ENCODE measurements at places on chromosomes 7 and 10.

GRCh38 chr7:134696261-134696660, 49.6 kb downstream of the BPGM start:
- DNase-seq, result no peak

GRCh38 chr7:4707217-4707741, 25.2 kb downstream of the FOXK1 start:
- no peak for DNase-seq

DNA sequence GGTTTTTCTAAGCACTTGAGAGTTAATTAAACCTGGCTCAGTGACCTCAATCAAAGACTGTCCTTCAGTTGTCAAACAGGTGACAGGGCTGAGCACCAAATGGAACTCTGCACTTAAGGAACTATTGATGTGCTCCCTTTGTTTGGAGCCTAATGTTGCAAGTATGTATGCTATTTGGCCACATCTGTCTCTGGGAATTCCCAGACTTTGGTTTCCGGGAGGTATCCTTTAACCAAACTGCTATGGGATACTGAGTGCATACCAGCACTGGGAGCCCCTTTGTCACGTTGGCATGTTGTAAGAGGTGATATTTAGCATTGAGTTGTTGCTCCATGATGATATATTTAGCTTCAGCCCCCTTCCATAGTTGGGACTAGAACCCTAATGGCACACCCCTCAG, 25.2 kb downstream of the ASZ1 start:
- DNase-seq, result no peak

- DNase-seq, result no peak
Measured at GRCh38 chr10:32199714-32200394, 143.6 kb upstream of the KIF5B start.

DNA sequence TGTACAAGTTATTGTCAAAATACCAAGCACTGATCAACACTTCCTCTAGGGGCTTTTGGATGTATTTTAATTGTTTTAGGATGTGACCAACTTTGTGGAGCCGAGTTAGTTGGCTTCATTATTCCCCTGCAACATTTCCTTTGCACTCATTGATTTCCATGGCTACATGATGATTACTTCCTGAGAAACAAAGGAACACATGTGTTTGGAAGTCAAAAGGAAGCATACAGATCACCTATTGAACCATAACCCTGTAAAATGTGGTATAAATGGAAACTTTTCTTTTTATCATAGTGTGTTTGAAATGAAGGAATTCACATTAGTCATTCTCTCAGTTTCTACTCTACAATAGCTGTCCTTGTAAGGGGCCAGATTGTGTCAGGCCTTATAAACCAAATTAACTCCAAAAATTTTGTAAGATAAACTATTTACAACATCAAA, 32.2 kb upstream of the EXOC6 start:
- no peak for DNase-seq

GRCh38 chr10:63766745-63767137, 245.5 kb downstream of the REEP3 start:
- no peak for DNase-seq

- no peak for DNase-seq
Measured at GRCh38 chr10:97612386-97612785, 20.9 kb downstream of the MORN4 start.

GRCh38 chr7:133853706-133854276, 273.3 kb upstream of the LRGUK start:
- no peak for DNase-seq

- no peak for DNase-seq
Measured at GRCh38 chr7:112882991-112883390, 92.8 kb upstream of the TMEM168 start.

- DNase-seq, result no peak
Measured at GRCh38 chr7:124597509-124597908, 168.1 kb downstream of the GPR37 start.

DNA sequence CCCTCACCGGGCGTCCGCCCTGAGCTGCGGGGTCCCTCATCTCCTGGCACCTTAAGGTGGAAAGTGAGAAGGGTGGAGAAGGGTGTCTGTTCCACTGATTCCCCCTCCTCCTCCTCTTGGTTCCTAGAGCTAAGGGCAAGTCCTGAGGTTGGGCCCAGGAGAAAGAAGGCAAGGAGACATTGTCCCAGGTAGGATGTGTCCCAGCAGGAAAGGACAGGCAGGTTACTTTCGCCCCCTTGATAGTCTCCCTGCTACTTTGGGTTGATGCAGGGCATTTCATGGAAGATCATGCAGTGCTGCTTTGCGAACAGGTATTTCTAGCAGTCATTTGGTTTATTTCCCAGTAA, 582 bp downstream of the STEAP2 start:
- DNase-seq, result no peak

DNA sequence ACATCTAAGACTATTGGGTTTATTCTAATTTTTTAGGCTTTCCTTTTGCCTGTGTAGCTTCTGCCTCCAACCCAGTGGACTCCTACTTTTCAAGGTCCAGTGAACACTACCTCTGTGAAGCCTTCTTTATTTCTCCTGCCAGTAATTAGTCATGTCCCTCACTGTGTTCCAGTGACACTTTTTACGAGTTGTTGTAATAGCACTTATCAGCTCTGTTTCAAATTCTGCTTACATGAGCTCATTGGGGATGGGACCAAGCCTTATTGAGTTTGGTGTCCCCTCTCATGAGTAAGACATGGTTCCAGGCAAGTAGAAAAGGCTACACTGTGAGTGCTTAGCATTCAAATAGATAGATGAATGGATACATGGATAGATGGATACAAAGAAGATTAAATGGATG, 184.6 kb downstream of the HIBADH start:
- no peak for DNase-seq

DNA sequence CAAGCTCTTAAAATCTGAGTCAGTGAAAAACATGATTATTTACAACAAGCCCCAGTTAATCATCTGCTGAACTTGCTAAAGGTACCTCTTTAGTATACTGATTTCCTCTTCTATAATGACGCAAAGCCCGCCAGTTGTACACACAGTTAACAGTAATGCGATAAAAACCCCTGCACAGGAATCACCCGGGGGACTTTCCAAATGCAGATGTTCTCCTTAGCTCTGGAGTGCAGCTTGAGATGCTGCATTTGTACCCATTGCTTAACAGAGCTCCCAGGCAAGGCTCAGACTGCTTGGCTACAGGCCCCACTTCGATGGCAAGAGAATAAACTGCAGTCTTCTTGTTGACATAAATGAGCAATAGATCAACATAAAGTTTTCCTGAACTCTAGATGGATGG, 279.6 kb upstream of the HGF start:
- no peak for DNase-seq

DNA sequence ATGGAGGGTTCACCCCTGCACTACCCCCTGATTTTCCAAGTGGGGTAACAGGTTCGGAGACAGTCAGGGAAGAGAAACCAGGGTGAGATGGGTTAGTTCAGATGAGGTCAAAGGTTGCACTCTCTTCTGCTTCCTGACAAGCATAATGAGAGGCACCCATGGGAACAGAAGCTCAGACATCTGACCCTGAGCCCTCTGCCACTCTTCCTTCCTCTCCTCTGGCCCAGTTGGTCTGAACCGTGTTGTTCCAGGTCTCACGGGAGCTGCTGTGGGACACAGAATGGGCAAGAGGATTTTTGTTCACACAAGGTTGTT, 38.4 kb downstream of the DNAJB12 start:
- no peak for DNase-seq

GRCh38 chr7:29457565-29458011, 106.0 kb upstream of the PRR15 start:
- DNase-seq, result no peak

Measured in activated CD4-positive, CD25-positive, alpha-beta regulatory T cell treated with anti-CD3 and anti-CD28 coated beads, Interleukin-2, amount 50 U/mL, for 16 hours (primary cell).